Activated CD4-positive, alpha-beta T cell treated with anti-CD3 and anti-CD28 coated beads, Interleukin-2, amount 10 ng/mL, durations not matched to agents 24 days and 14 days (primary cell): ENCODE measurements at places on chromosomes 11 and 22. TPM values are rescaled to one million over a fixed set of nuclear protein-coding genes. Genes with fewer than 3 reads are reported as not detected.
A peak's percentile ranks its signal among the peaks of the same experiment; 100 is the strongest.

GRCh38 chr11:31903225-31904074 lies 92.3 kb upstream of the PAX6 start:
- DNase-seq: no peak

DNA sequence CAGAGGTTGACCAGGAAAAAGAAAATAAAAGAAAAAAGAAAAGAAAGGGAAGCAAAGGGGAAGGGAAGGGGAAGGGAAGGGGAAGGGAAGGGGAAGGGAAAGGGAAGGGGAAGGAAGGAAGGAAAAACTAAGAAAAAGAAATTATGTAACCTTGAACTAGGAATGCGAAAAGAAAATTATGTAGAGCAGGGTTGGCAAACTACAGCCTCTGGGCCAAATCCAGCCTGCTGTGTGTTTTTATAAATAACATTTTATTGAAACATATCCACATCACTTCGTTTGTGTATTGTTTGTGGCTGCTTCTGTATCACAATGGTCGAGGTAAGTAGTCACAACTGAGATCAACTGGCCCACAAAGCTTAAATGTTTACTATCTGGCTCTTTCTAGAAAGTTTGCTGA lies 56.7 kb downstream of the CLPB start:
- no peak for DNase-seq

DNA sequence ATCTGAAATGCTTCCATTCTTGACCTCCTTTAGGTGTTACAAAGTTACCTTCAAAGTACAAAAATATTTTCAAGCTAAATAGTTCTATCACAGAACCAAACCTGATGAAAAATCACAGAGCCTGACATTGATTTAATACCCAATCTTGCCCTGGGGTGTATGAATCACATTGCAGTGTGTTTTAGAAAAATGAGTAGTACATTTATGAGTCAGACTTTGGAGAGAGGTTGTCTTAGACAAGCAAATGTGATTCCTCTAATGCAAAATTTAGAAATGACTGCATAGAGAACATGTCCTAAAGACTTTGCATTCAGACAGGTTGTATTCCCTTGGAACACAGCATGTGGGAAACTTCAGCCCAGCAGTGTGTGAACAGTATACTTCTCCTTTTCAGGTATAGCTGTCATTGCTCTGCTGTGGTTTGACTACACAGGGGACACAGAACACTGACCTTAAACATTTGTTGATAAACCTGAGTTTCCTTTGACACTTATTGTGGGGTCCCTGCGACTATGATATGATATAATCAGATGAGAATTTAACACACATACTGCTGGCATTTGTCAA lies 972.1 kb downstream of the JRKL start:
- no peak for DNase-seq

- DNase-seq: peak; percentile 92
These were observed 6.4 kb downstream of the FADS2 start for GRCh38 chr11:61834278-61835048.

The DYNC2H1 gene
- total RNA-seq: 0.30 and 0.64 TPM in 2 replicates

The RPS6KB2 gene
- 79.3 and 83.1 TPM in 2 replicates for total RNA-seq
